Mesothelial cell of epicardium (in vitro differentiated cells): ENCODE measurements at places on chromosomes 5 and 9.
A peak's percentile ranks its signal among the peaks of the same experiment; 100 is the strongest.

DNA sequence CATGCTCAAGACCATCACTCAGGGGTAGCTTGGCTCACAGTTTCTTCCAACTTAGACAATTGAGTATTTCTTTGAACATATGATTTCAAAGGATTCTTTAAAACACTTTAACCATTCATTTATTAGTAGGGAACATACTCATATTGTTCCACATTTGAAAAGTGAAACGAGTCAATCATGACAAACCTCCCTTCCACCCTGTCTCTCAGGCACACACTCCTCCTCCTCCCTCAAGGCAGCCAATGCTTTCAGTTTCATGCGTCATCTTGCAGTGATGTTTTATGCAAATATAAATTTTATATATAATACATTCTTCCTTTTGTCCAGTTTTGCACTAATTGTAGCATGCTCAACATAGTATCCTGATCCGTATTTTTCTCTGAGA lies 126.0 kb upstream of the BOD1 start:
- H3K27ac ChIP-seq, result no peak overlapping the region
- H3K27me3 ChIP-seq, result no peaks in the 10 kb centered on the region
- no peaks in the 10 kb centered on the region for H3K36me3 ChIP-seq
- no peak overlapping the region for H3K4me3 ChIP-seq
- no peak for DNase-seq

GRCh38 chr5:175520873-175521272 lies 42.5 kb downstream of the SFXN1 start:
- H3K27ac ChIP-seq, result no peak overlapping the region
- no peak overlapping the region for H3K4me3 ChIP-seq
- H3K36me3 ChIP-seq, result peaks cover 54% of the 10 kb centered on the region
- no peak for DNase-seq

DNA sequence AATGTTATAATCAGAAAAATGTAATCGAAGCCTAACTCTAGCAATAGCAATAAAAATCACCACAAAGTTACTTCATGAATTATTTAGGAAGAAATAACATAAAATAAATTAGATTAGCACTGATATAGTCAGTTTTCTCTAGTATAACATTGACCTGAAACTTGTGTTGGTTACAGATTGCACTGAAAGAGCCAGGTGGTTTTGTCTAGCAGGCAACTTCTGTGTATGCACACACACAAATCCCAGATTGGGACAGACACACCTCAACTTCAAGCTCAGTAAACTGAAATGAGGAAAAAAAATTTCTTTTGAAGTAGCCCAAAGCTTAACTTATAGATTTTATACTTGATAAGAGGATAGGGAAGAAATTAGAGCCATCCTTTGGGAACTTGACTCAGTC lies 129.3 kb downstream of the EFNA5 start:
- H3K27ac ChIP-seq, result no peak overlapping the region
- H3K36me3 ChIP-seq, result no peaks in the 10 kb centered on the region
- no peak for DNase-seq
- H3K27me3 ChIP-seq, result no peaks in the 10 kb centered on the region
- H3K4me3 ChIP-seq, result no peak overlapping the region

GRCh38 chr9:133772581-133772980 lies 34.4 kb upstream of the SARDH start:
- peaks cover 25% of the 10 kb centered on the region for H3K36me3 ChIP-seq
- no peaks in the 10 kb centered on the region for H3K27me3 ChIP-seq
- H3K4me1 ChIP-seq, result no peaks in the 10 kb centered on the region
- H3K4me3 ChIP-seq, result no peak overlapping the region

- no peak for DNase-seq
- no peaks in the 10 kb centered on the region for H3K27me3 ChIP-seq
- no peaks in the 10 kb centered on the region for H3K4me1 ChIP-seq
- H3K27ac ChIP-seq, result no peak overlapping the region
- H3K36me3 ChIP-seq, result peaks cover 5% of the 10 kb centered on the region
Measured at GRCh38 chr9:120742951-120743416, 28.7 kb upstream of the MEGF9 start.

DNA sequence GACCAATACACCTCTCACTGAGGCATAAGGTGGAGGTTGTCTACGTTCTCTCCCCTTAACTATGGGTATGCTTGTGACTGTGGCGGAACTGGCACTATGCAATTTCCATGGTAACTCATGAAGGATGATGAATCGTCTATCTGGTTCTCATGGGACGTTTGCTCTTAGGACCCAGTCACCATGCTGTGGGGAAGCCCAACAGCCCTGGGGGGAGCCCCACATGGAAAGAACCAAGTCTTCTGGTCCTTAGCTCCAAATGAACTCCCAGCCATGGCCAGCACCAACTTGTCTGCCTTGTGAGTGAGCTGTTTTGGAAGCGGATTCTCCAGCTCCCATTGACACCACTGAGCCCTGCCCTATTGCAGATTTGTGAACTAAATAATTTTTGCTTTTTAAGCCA lies 188.7 kb upstream of the S1PR3 start:
- H3K36me3 ChIP-seq, result peaks cover under 1% of the 10 kb centered on the region
- no peak for DNase-seq
- no peak overlapping the region for H3K27ac ChIP-seq
- H3K4me3 ChIP-seq, result no peak overlapping the region

GRCh38 chr5:169426784-169427183 lies 125.8 kb upstream of the SLIT3 start:
- no peak overlapping the region for H3K27ac ChIP-seq
- no peaks in the 10 kb centered on the region for H3K36me3 ChIP-seq
- no peaks in the 10 kb centered on the region for H3K27me3 ChIP-seq
- no peak for DNase-seq
- H3K4me1 ChIP-seq, result peaks cover 8% of the 10 kb centered on the region

GRCh38 chr5:87129046-87129445 lies 138.6 kb upstream of the RASA1 start:
- H3K27me3 ChIP-seq, result no peaks in the 10 kb centered on the region
- H3K27ac ChIP-seq, result no peak overlapping the region
- no peak overlapping the region for H3K4me3 ChIP-seq
- no peak for DNase-seq
- no peaks in the 10 kb centered on the region for H3K36me3 ChIP-seq

DNA sequence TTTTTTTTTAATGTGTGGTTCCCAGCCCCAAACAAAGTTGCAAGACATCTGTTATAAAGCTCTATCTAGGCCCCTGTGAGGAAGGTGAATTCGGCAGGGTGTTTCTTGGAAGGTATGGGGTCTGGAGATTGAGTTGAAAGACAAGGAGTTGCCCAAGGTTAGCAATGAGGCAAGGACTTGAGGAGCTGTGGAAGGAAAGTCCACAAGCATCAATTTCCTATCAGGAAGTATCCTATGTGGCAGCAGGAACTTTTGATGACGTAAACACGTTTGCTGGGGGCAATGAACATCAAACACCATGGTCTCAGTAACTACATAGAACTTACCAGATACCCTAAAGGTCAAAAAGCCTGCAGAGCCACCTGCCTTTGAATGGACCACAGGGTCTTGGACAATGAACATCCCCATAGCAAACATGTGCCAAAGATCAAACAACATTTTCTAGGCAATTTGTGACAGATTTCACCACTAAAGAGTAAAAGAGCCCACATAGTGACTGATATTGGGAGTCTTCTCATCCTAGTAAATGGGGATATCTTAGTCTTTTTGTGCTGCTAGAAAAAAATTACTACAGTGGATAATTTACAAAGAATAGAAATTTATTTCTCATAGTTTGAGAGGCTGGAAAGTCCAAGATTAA lies 145.1 kb downstream of the GCNT1 start:
- peaks cover 6% of the 10 kb centered on the region for H3K4me1 ChIP-seq
- no peak overlapping the region for H3K4me3 ChIP-seq
- peaks cover 7% of the 10 kb centered on the region for H3K27me3 ChIP-seq
- no peaks in the 10 kb centered on the region for H3K36me3 ChIP-seq
- no peak for DNase-seq

GRCh38 chr9:78857373-78858225 lies 560.7 kb downstream of the PSAT1 start:
- DNase-seq, result no peak
- H3K4me1 ChIP-seq, result peaks cover 29% of the 10 kb centered on the region
- H3K27me3 ChIP-seq, result peaks cover 38% of the 10 kb centered on the region
- no peak overlapping the region for H3K4me3 ChIP-seq

- no peaks in the 10 kb centered on the region for H3K27me3 ChIP-seq
- no peak for DNase-seq
- no peak overlapping the region for H3K27ac ChIP-seq
- peaks cover 35% of the 10 kb centered on the region for H3K4me1 ChIP-seq
- H3K36me3 ChIP-seq, result no peaks in the 10 kb centered on the region
Measured at GRCh38 chr9:98168153-98168780, 24.2 kb downstream of the CORO2A start.

DNA sequence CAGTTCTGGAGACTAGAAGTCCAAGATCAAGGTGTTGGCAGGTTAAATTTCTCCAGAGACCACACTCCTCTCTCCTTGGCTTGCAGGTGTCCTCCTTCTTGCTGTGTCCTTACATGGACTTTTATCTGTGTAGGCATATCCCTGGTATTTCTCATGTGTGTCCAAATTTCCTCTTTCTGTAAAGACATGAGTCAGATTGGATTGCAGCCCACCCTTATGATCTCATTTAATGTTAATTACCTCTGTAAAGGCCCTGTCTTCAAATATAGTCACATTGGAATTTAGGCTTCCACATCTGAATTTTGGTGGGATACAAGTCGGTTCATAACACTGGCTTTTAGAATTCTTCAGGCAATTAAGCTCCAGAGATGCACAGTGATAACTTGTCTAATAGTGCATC lies 322.2 kb upstream of the GRIA1 start:
- peaks cover 2% of the 10 kb centered on the region for H3K27me3 ChIP-seq
- H3K4me3 ChIP-seq, result no peak overlapping the region
- no peaks in the 10 kb centered on the region for H3K4me1 ChIP-seq
- no peak overlapping the region for H3K27ac ChIP-seq
- DNase-seq, result no peak

GRCh38 chr5:104048231-104048630 lies 485.6 kb upstream of the NUDT12 start:
- H3K27me3 ChIP-seq, result no peaks in the 10 kb centered on the region
- H3K27ac ChIP-seq, result no peak overlapping the region
- no peaks in the 10 kb centered on the region for H3K36me3 ChIP-seq
- peaks cover 26% of the 10 kb centered on the region for H3K4me1 ChIP-seq

DNA sequence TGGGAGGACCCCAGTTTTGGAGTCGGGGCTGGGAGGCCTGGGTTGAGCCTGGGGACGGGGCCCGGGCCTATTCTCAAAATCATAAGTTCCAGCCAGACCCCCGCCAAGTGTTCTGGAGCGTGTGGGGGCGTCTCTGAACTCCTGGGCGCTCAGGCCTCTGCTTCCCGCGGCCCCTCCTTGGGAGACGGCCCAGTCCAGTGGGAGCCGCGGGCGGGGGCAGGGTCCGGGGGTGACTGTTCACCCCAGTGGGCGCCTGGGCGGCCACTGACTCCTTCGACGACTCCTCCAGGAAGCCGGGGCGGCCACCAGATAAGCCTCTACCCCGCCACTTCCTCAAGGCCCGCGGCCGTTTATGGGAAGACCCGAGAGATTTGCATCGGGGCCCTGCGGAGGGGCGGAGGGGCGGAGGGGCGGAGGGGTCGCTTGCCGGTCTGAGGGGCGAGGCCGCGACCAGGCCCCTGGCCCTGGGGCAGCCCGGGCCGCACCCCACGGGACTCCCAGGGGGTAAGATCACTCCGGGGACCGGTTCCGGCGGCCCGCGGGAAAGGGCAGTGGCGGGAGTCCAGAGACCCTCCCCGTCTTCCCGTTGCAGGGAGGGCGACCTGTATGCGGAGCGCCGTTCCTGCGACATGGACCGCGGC lies 655 bp downstream of the TOR4A start:
- no peak overlapping the region for H3K27ac ChIP-seq
- peaks cover 15% of the 10 kb centered on the region for H3K27me3 ChIP-seq
- peak overlapping the region; percentile 72 for H3K4me3 ChIP-seq
- peaks cover 27% of the 10 kb centered on the region for H3K4me1 ChIP-seq

GRCh38 chr9:72871685-72872084 lies 81.2 kb downstream of the ALDH1A1 start:
- no peak for DNase-seq
- no peak overlapping the region for H3K27ac ChIP-seq
- H3K4me3 ChIP-seq, result no peak overlapping the region
- peaks cover 23% of the 10 kb centered on the region for H3K4me1 ChIP-seq
- peaks cover 1% of the 10 kb centered on the region for H3K27me3 ChIP-seq

DNA sequence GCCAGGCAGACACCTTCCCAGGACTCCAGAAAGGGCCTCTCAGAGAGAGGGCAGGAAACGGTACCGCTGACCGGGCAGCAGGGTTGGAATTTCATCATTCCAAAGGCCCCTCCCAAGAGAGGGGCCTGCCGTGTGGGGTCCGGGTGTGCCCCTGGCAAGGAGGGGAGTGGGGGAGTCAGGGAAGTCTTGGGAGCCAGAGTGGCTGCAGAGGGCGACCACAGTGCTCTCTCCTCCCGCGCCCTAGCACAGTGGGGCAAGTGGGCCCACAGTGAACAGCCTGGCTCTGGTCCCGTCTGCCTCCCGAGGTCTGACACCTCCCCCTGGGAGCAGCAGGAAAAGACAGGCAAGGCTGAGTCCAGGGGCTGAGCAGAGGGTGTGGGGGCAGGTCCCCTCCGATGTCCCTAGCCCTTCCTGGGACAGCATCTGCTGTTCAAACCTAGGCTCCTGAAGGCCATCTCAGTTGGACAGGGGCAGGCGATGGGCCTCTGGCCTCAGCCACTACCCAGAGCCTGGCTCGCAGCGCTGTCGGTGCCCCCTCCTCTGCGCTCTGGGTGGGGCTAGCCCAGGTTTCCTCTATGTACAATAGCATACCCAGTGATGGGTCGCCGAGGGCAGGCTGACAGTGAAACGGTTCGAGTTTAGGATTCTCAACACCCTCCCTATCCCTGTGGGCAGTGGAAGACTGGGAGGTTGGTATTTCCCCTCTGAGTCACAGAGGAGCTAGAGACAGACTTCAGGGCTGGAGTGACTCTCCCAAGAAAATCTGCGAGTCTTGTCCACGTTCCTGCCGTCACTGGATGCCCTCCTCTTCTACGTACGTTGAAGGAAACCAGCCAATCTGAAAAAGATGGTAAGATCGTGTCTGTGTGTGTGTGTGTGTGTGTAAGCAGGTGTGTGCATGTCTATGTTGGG lies 25.4 kb upstream of the SARDH start:
- H3K36me3 ChIP-seq, result peaks cover 54% of the 10 kb centered on the region
- no peaks in the 10 kb centered on the region for H3K4me1 ChIP-seq
- no peak overlapping the region for H3K27ac ChIP-seq
- H3K4me3 ChIP-seq, result no peak overlapping the region

GRCh38 chr9:35627575-35627974 lies 9.4 kb upstream of the CD72 start:
- DNase-seq, result no peak
- no peaks in the 10 kb centered on the region for H3K36me3 ChIP-seq
- no peak overlapping the region for H3K4me3 ChIP-seq
- H3K4me1 ChIP-seq, result no peaks in the 10 kb centered on the region

GRCh38 chr9:4228606-4229005 lies 71.3 kb downstream of the GLIS3 start:
- H3K4me3 ChIP-seq, result no peak overlapping the region
- H3K36me3 ChIP-seq, result no peaks in the 10 kb centered on the region
- DNase-seq, result no peak
- no peaks in the 10 kb centered on the region for H3K27me3 ChIP-seq

GRCh38 chr5:137304226-137304874 lies 194.8 kb downstream of the SPOCK1 start:
- no peak for DNase-seq
- no peaks in the 10 kb centered on the region for H3K4me1 ChIP-seq
- H3K36me3 ChIP-seq, result no peaks in the 10 kb centered on the region
- peaks cover 41% of the 10 kb centered on the region for H3K27me3 ChIP-seq
- H3K4me3 ChIP-seq, result no peak overlapping the region

- H3K4me3 ChIP-seq, result no peak overlapping the region
- peaks cover 2% of the 10 kb centered on the region for H3K36me3 ChIP-seq
- peaks cover 35% of the 10 kb centered on the region for H3K4me1 ChIP-seq
- H3K27ac ChIP-seq, result peak overlapping the region; percentile 7
- H3K27me3 ChIP-seq, result no peaks in the 10 kb centered on the region
Measured at GRCh38 chr9:68427216-68427977, 71.0 kb downstream of the PGM5 start.
